ENCODE measurements at places on chromosomes 11 and 22.

DNA sequence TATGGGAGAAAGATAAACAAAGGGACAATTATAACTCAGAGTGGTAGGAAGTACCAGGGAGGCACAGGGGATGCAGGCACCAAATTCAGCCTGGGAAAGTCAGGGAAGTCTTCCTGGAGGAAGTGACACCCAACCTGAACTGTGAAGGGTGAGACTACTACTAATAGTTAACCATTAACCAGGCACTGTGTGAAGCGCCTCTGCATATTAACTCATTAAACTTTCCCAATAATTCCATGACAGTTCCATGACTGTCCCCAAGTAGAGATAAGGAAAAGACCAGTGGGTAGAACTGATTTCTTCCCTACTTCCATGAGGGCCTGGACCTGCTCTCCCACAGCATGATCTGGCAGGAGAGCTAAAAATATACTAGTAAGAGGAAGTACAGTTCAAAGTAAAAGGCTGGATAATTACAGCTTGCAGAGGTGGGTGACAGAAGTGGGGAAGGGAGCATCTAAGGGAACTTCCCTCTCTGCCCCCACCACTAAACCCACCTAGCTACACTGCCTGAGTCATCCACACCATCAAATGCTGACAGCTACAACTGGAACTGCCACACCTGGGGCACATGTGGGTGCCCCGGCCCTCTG is 4.7 kb upstream of the AP1B1 start:
- no peak for DNase-seq

DNA sequence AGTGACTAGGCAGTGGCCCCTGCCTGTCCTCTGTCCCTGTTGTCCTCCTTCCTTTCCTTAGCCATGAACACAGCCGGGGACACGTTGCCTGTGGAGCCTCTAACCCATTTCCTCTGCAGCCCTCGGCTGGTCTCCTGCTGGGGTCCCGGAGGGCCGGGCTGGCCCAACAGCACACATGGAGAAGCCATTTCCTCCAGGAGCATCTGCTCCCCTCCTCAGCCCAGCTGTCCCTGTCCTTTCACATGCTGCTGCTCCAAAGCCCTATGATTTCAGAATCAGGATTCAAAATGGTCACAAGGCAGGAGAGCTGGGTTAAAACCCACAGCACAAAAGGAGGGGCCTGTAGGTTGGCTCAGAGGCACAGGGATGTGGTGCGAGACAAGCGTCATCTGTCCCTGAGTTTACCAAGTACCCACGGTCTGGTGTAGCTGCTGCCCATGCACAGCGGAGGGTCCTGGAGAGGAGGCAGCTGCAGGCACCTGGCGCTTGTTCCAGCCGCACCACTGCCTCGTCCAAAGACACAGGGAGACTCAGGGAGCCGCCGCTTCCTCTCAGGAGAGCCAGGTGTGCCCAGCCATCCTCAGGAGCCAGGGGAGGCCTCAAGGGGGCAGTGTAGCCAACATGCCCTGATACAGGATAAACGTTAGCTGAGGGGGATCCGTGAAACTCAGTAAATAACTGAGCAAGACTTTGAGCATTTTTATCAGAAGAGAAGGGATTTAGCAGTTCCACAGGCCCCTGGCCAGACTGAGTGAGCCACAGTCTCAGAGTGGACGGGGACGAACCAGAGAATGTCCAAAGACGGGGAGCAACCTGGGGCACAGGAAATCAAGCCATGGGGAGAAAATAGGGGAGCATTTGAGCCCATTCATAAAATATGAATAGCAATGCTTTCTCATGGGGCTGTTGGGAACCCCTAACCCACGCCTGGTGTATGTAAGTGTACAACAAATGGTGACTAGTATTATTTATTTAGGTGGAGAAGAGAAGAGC is 3.9 kb upstream of the VSIG10L2 start:
- DNase-seq: peak; percentile 91

GRCh38 chr11:75073459-75074190 is 23.1 kb downstream of the OR2AT4 start:
- no peak for DNase-seq

DNA sequence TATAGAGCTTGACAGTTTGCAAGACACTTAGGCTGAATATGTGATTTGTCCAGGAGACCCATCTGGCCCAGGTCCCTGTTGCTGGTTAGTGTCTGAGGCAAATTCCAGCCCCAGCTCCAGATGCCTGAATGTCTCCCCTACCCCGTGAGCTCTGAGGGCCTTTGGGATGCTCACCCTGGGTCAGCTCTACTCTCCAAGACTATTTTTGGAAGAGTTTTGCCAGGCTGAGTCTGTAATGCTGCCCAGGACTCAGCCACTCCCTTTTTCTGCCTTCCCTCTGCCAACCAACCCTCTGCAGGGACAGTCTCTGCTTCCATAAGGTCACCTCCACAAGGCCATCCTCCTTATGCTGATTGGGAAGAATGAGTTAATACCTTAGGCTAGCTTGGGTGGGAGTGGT is 66.3 kb downstream of the CABIN1 start:
- no peak for DNase-seq

GRCh38 chr22:46349681-46350080 is 14.2 kb downstream of the TRMU start:
- no peak for DNase-seq

DNA sequence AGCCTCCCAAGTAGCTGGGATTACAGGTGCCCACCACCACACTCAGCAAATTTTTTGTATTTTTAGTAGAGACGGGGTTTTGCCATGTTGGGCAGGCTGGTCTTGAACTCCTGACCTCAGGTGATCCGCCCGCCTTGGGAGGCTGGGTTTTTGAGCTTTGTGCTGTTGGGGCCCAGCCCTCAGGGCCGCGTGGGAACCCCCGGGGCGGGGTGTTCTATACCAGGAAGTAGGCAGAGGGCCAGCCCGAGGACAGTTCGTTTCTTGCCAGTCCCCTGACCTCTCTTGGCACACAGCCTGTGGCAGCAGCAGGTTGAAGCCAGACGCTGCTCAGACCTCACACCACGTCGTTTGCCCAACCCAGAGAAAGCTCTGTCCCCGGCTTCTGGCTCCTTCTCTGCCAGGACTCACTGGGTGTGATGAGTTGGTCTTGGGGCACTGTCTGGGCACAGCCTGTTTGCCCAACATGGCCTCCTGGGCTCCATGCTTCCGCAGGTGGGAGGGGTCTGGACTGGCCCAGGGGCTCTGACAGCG is 24.9 kb upstream of the CHKA start:
- DNase-seq: peak; percentile 24

- no peak for DNase-seq
These were observed 689.7 kb downstream of the TBC1D22A start for GRCh38 chr22:47452184-47452583.

DNA sequence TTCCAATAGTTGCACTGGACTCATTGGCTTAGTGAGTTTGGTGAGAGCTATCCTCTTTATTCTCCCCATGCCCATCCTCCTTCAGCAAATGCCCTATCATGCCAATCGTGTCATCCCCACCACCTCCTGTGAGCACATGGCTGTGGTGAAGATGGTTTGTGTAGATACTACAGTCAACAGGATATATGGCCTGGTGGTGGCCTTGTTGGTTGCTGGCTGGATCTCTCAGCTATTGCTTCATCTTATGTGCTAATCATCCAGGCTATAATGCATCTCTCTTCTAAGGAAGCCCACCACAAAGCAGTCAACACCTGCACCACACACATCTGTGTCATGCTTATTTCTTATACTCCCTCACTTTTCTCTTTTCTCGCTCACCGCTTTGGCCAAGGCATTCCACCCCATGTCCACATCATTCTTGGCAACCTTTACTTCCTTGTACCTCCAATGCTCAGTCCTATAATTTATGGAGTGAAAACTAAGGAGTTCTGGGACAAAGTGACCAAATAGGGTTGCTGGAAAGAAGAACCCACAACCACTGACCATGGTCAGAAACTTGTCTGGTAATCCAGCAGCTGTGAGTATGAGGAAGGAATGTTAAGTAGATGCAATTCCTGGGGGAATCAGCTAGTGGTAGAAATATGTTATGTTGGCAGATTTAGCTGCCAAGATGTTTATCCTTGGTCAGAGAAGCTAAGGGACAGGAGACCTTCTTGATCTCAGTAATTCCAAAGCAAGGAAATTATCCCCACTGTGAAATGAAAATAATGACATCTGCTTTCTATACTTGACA is 16.3 kb upstream of the OR56B1 start:
- DNase-seq: no peak

DNA sequence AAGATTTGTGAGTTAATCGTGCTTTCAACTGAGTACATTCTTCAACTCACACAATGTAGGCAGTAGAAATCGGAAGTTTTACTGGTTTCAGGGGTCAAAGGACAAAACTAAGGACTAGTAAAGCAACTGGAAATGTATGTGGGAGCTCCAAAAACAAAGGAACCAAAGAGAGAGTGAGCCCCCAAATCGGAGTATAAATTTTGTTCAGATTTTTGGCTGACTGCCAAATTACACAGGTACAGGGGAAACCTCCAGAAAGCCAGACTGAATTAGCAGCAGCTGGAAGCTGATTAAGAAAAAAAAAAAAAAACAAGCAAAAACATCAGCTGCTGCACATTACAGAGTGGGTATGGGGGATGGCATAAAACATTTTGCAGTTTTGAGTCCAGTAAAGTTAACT is 75.2 kb upstream of the GNAZ start:
- peak; percentile 15 for DNase-seq
